Naive B cell (primary cell): ENCODE measurements at places on chromosomes 7 and 10. TPM values are rescaled to one million over a fixed set of nuclear protein-coding genes. Genes with fewer than 3 reads are reported as not detected.

DNA sequence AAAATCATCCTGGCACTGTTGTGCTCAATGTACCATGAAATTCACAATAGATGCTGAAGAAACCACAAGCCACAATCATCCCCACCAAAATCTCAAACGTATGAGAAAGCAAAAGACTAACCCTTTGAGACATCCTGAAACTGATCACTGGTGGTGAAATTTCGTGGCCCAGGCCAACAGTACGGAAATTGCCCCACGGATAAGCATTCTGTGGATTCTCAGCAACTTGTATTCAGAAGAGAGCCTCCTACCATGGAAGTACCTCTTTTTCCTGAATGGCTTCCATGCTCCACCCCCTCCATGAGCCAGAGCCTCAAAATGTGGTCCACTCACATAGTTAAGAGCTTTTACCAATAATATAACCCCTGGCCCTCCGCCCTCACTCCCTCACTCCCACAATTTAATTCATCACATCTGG lies 163.9 kb upstream of the AUTS2 start:
- DNase-seq, result no peak

DNA sequence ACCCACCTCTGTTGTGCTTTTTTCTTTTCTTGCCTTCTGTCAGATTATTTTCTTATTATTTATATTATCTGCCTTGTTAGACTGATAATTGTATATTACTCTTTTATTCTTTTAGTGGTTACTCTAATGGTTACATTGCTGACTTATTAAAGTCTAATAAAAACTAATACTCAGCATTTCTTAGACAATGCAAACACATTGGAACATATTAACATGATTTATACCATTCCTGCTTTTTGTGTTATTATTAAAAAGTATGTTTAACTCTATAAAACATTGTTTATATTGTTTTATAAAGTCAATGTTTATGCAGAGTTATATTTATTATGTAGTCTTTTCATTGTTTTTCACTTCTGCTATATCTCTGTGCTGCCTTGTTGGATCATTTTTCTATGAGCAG lies 68.0 kb upstream of the CACNA2D1 start:
- no peak for DNase-seq

Gene MEOX2
- polyA plus RNA-seq, result not detected

Gene CTAGE4
- polyA plus RNA-seq, result not detected

Gene TBC1D12
- 0.31 TPM for polyA plus RNA-seq

DNA sequence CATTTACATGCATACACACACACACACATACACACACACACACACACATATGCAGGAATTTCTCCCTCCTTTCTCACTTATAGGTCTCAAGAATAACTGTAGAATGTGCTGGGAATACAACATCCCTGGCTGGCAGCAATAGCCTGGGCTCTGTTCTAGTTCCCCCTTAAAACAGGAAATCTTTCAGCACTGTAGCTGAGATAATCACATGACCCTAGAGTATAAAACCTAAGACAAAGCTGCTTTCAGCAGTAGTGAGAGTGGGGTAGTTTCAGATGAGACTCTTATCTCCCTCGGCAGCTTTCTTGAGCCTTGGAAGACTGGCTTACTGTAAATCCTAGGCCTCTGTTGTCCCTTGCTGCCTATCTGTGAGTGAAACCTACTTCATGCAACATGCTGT lies 137.4 kb upstream of the AKR1E2 start:
- no peak for DNase-seq

GRCh38 chr10:118171861-118172260 lies 125.1 kb upstream of the RAB11FIP2 start:
- DNase-seq, result no peak

Gene CC2D2B
- polyA plus RNA-seq, result not detected

Gene NEUROD6
- polyA plus RNA-seq, result not detected

Gene ACHE
- polyA plus RNA-seq, result not detected

Gene PAX4
- not detected for polyA plus RNA-seq

- DNase-seq, result no peak
These were observed 10.3 kb upstream of the RARRES2 start for GRCh38 chr7:150351587-150352194.

DNA sequence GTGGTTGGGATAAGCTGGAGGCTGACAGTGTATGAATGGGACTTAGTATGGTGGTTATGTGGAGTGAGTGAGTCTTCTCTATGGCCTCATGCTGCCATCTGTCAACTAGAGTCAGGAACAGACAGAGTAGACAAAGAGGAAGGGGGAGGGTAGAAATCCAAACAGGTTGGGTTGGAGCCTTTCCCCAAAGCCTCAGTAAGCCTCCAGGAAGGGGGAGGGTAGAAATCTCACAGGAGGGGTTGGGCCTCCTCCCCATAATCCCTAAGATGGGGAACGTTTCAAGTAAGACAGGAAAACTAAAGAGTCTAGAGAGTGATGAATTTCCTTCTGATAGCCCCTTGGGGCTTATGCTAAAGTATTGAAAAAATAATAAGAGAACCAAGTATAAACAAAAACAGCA lies 2.0 kb upstream of the AKR1B15 start:
- DNase-seq, result no peak

Gene PALS2
- 27.4 TPM for polyA plus RNA-seq

DNA sequence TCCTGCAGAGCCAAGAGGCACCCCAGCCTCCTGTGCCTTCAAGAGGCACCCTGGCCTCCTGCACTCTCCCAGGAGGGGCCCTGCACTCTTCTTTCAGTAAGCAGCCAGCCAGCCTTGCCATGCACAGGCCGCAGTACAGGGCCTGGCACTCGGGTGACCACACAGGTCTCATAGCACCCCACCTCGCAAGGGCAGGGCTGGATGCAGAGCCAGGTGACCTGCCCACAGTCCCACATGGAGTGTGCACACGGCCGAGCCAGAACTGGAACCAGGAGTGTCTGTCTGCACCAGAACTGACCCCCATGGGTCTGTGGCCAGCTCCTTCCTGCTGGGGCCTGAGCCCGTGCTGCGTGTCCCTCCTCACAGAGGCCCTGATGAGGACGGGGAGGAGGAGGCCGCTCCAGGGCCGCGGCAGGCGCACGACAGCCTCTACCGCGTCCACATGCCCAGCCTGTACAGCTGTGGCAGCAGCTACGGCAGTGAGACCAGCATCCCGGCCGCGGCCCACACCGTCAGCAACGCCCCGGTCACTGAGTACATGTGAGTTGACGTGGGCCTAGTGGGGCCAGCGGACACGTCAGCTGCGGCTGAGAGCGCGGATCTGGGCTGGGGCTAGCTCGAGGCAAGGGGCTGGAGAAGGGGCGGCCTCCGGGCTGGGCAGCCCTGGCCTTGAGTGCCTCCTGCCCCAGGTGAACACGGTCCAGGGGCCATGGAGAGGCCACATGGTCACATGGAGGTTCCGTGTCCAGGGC lies 26.3 kb downstream of the TTYH3 start:
- DNase-seq, result no peak
